ENCODE measurements at places on chromosomes 1 and 21.

DNA sequence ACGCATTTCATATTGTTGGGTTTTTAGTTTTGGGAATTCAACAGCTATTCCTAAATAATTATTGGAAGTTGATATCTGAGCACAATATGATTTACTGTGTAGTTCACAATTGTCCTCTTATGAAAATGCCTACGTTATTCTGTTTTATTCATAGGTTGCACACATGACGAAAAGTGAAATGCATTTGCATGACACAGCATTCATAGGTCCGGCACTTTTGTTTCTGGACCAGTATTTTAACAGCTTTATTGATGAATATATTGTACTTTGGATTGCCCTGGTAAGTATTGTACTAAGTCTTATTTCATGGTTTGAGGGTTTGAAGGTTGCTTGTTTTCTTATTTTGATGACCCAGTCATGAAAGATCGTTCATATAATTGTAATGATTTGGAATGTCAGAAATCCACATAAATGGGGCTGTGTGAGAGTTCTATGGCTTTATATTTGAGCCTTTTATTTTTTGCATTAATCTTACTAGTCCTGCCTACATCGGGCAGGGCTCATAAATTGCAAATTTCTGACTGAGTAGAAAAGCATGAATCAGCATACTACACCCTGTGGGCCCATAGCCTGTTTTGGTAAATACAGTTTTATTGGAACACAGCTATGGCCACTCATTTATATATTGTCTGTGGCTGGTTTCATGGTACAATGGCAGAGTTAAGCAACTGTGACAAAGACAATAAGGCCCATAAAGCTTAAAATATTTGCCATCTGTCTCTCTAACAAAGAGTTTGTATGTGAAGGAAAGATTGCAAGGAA, 17.0 kb downstream of the DENND2D start:
- DNase-seq: no peak

DNA sequence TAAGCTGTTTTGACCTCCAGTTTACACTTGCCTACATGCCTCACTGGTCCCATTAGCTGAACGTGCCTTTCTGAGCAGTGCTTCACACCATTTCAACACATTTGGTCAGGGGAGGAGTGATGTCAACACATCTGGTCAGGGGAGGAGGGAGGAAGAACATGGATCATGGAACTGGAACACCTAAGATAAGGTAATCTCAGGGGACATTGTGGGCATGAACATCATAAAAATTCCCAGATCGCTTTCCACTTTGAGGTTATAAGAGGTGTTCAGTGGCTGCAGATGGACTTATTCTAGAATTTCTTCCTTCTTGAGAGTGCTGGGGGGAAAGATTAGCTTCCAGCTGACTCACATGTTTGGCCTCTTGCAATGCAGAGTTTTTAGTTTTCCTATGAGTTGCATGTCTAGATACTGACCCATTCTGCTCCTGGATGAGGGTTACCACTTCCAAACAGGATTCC, 2.0 kb downstream of the QSOX1 start:
- peak; percentile 75 for DNase-seq

DNA sequence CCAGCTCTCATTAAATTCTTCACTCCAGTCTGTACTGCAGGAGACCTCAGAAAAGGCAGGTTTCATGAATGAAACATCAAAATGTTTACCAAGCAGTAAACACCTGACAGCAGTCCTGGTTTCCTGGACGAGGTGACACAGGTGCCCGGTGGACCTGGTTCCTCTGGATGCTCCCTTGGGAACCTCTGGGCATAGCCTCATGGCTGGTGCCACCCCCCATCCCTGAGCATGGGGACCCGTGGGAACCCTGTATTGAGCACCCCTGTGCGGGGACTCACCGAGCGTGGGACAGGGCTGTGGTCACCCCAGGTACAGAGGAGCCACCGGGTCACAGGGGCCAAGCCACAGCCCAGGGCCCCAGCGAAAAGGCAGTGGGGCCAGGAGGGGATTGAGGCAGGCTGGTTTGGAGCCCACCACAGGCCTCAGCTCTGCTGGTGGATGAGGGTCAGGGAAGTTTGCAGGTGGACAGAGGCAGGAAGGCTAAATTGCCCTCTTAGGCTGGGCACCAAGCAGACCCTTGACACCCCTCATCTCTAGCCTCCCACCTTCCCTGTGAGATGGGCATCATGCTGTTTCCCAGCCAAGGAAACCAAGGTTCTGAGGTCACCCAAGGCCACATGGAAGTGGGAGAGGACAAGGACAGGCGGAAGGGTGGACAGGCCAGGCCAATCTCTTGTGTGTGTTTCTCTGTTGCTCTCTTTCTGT, 158.4 kb downstream of the PTPRU start:
- no peak for DNase-seq

GRCh38 chr1:50750021-50750619, 209.9 kb downstream of the FAF1 start:
- peak; percentile 33 for DNase-seq

DNA sequence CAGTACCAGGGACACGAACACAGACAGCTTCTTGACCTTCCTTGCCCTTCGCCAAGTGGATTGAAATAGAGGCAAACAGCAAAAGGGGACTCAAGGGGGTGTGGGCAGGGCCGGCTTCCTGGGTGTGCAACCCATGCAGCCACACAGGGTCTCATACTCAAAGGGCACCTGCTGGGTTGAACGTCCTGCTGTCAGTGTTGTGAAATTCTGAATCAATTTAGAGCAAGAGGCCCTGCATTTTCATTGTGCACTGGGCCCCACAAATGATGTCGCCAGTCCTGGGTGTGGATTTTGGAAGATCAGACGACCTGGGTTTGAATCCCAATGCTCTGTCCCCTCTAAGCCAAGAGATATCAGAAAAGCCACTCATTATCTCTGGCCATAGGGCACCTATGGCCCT, 51.1 kb downstream of the CASZ1 start:
- no peak for DNase-seq

DNA sequence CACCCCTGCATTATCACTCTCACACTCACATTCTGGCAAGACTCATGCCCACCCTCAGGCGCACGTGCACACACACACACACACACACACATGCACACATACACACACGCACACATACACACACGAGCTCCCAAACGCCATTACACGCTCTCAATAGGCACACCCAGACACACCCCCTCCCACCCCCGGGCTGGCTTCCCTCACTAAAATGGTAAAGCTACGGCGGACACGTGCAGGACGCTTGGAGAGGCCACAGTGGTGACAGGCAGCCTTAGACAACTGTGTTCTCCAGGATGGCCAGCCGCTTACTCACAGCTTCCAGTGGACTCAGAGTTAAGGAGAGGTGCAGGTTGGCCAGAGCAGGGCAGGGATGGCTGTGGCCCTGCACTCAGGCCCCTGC, 10.1 kb downstream of the MATN1 start:
- no peak for DNase-seq

GRCh38 chr1:11978301-11978700, 1.9 kb upstream of the MFN2 start:
- DNase-seq: no peak

GRCh38 chr1:234825498-234826165, 215.7 kb upstream of the IRF2BP2 start:
- DNase-seq: no peak

- DNase-seq: peak; percentile 8
Observed at GRCh38 chr1:176998183-176998795, 166.2 kb downstream of the ASTN1 start.

DNA sequence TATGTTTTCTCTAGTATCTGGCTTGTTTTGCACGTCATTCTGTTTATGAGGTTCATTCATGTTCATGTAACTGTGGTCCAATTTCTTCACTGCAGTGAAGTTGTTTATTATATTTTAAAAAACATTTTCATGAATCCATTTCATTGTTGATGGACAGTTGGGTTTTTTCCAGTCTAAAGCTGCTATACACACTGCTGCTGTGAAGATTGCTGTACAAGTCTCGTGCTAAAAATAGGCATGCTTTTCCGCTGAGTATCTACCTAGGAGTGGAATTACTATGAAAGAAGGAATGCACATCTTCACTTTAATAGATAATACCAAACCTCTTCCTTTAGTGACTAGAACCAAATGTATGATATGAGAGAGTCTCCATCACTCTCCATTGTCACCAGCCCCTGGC, 49.0 kb upstream of the ETS2 start:
- DNase-seq: peak; percentile 91

DNA sequence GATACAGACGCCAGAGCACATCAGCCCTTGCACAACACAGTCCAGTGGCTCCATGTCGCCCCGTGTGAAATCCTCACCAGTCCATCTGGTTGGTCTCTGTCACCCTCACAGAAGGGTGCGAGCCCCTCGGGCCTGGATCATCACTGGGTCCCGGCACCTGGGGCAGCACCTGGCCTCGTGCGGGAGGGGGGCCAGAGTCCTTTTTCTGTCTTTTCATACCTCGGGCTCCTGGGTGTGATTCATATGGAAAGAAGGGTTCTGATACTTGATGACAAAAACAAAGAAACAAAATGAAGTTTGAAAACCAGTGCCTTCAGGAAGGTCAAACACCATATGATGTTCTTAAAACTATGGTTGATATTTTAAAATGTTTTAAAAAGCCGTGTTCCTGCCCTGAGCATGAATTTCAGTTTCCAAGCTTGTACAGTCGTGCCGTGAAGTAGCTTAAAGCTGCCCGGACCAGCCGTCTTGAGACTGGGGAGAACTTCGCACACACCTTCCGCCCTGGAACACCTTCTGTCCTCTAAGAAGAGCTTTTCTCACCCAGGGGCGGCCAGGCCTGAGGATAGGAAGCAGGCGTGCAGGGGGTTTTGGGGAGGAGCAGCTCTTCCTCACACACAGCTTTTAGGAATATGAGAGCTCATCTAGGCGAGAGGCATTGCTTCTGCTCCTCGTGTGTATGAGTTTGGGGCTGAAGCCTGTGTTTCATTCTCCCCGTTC, 35.2 kb downstream of the SLC37A1 start:
- DNase-seq: no peak

- no peak for DNase-seq
Observed at GRCh38 chr1:199549421-199549820, 478.1 kb upstream of the NR5A2 start.

- no peak for DNase-seq
Observed at GRCh38 chr1:43781574-43781973, 74.2 kb downstream of the ST3GAL3 start.

DNA sequence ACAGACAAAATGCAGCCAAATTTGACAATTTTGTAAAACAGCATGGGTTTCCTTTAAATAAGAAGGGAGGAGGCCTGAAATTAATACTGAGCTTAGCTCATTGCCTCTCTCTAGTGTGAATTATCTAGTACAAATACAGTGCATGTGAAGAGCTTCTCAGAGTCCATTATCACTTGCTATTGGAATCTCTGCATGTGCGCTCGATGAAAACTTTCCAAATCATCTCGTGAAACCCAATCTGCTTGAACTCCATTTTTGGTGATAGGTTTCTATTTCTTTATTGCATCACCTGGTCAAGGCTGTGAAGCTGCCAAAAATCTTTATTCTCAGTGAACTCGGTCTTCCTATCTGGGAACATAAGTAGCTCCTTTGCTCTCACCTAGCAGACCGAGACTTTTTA, 49.5 kb upstream of the LYPLAL1 start:
- DNase-seq: no peak

GRCh38 chr21:44582055-44582454, 1.7 kb upstream of the KRTAP10-5 start:
- DNase-seq: no peak

GRCh38 chr21:23660560-23660959, 1946.7 kb downstream of the MRPL39 start:
- no peak for DNase-seq

DNA sequence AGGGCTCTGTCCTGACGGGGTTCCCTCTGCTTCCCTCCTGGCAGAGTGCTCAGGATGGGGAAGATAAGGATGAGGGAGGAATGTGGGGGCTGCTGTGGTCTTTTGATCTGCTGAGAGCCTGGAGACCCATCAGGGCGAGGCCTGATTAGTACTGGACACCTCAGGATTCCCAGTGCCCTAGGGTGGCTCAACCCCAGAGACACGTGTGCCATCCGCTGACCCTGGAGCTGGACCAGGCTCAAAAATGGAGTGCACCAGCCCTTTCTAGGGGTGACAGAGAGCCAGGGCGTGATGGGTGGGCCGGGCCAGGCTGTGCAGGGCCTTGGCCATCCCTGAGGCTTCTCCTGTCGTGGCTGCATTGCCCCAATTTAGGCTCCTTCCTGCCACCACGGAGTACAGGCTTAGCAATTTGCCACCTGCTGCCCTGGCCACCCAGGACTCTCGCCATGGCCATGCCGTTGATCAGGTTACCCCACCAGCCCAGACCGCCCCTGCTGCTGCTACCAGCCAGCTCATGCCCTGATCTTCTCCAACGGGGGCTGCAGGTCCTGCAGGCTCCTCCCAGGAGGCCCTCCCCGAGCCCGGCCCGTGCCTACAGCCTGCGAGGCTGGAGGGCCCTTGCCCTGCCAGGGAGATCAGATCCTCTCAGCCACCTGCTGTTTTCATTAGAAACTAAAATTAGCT, 9.5 kb downstream of the WNT4 start:
- no peak for DNase-seq

All from fibroblast of skin of right quadriceps (primary cell).